Fibroblast of lung (primary cell): ENCODE measurements at places on chromosomes 7 and 10. TPM values are rescaled to one million over a fixed set of nuclear protein-coding genes. Genes with fewer than 3 reads are reported as not detected.

DNA sequence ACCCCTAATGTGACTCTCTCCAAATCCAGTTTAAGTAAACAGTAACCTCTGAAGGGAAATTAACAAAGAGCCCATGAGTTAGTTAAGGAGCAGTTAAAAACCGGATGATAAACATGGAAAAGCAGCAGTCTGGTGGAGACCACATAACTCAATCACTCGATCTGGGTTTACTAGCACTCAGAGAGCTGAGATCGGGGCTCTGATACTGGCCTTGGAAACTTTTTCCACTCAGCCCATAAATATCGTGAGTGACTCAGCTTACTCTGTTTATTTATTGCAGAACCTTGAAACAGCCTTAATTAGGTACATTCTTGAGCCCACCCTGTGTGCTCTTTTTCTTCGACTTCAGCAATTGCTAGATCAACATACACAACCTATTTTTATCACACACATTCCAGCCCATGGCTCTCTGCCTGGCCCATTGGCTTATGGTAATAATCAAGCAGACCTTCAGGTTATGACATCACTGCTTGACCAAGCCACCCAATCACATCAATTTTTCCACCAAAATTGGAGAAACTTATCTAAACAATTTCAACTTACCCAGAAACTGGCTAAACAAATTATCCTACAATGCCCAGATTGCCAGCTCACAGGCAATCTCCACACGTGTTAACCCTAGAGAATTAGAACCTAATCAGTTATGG lies 82.2 kb upstream of the GPR22 start:
- peak overlapping the region; percentile 26 for H3K27ac ChIP-seq
- no peaks in the 10 kb centered on the region for H3K36me3 ChIP-seq
- no peak overlapping the region for H3K4me3 ChIP-seq
- peaks cover 6% of the 10 kb centered on the region for H3K4me1 ChIP-seq

GRCh38 chr7:139855498-139856270 lies 26.6 kb downstream of the TBXAS1 start:
- H3K36me3 ChIP-seq, result no peaks in the 10 kb centered on the region
- DNase-seq, result no peak
- H3K4me3 ChIP-seq, result no peak overlapping the region
- H3K27me3 ChIP-seq, result peaks cover 2% of the 10 kb centered on the region
- H3K27ac ChIP-seq, result no peak overlapping the region
- no peaks in the 10 kb centered on the region for H3K4me1 ChIP-seq

DNA sequence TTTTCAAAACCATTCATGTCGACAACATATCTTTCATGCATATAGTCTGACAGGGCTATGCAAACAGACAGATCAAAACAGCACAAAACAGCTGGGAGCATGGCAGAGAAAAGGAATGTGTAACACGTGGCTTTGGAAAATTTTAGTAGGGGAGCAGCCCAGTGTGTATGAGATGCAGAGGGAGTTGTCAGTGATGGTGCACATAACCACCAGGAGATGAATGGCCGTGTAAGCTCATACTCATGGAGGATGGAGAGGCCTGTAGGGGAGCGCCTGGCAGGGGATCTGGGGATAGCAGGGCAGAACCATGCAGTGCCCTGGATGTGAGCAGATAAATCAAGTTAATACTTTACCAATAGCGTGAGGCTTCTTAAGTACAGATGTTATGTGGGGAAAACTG lies 45.7 kb downstream of the RHOBTB1 start:
- H3K4me3 ChIP-seq, result no peak overlapping the region
- no peak for DNase-seq
- no peak overlapping the region for H3K27ac ChIP-seq
- H3K36me3 ChIP-seq, result no peaks in the 10 kb centered on the region
- peaks cover 6% of the 10 kb centered on the region for H3K4me1 ChIP-seq
- no peaks in the 10 kb centered on the region for H3K27me3 ChIP-seq

DNA sequence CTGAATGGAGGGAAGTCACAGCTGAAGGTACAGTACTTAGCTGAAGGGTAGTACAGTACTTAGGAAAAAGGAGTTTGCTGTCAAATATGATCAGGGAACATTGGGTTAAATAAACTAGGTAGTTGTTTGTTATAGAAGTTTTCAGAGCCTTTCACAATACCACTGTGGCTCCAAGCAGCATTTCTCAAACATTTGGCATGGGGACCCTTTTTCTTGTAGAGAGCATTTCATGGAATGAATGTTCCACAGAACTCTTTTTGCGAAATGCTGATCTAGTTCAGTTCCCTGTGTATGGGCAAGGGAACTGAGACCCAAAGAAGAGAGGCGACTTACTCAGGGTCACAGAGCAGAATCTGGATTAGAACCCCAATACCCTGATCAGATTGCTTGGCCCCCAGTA lies 31.5 kb upstream of the DDX50 start:
- no peak overlapping the region for H3K4me3 ChIP-seq
- no peak overlapping the region for H3K27ac ChIP-seq
- no peaks in the 10 kb centered on the region for H3K27me3 ChIP-seq
- H3K4me1 ChIP-seq, result peaks cover 5% of the 10 kb centered on the region
- peak; percentile 50 for DNase-seq
- H3K36me3 ChIP-seq, result no peaks in the 10 kb centered on the region

Gene FAM25C
- not detected in 2 replicates for total RNA-seq

Gene HTR5A
- total RNA-seq, result not detected in 2 replicates

Gene NDUFA5
- 31.1 and 45.4 TPM in 2 replicates for total RNA-seq

Gene CADPS2
- total RNA-seq, result 32.2 and 40.8 TPM in 2 replicates
